Regular cardiac myocyte (primary cell): ENCODE measurements at places on chromosomes 12 and 14. TPM values are rescaled to one million over a fixed set of nuclear protein-coding genes. Genes with fewer than 3 reads are reported as not detected.

Gene ANKS1B
- total RNA-seq: 0.38 and 11.3 TPM in 2 replicates

Gene FZD10
- not detected in 2 replicates for total RNA-seq

Gene CLEC2B
- 15.1 and 24.2 TPM in 2 replicates for total RNA-seq

Gene GPR135
- total RNA-seq: 1.7 and 3.1 TPM in 2 replicates

Gene KCNC2
- total RNA-seq: not detected in 2 replicates

Gene DPF3
- total RNA-seq: 6.1 and 6.2 TPM in 2 replicates

Gene FAM186B
- total RNA-seq: 0.19 and 0.28 TPM in 2 replicates

Gene CCDC196
- total RNA-seq: not detected in 2 replicates

Gene ADCY6
- total RNA-seq: 48.9 and 76.4 TPM in 2 replicates

Gene TAS2R10
- under 0.01 and 0.19 TPM in 2 replicates for total RNA-seq

Gene OR4K14
- not detected in 2 replicates for total RNA-seq

Gene TOMM20L
- not detected in 2 replicates for total RNA-seq

Gene SERPINA9
- 0.28 and 0.96 TPM in 2 replicates for total RNA-seq

Gene PMCH
- total RNA-seq: 0.19 TPM in 1 of 2 replicates, not detected in the other

Gene GLT8D2
- 14.8 and 27.1 TPM in 2 replicates for total RNA-seq

Gene CHD8
- total RNA-seq: 35.8 and 59.4 TPM in 2 replicates

Gene SERPINA10
- total RNA-seq: under 0.01 TPM in 1 of 2 replicates, not detected in the other

Gene GPR132
- total RNA-seq: not detected in 2 replicates

Gene EML1
- 27.2 and 27.9 TPM in 2 replicates for total RNA-seq

Gene SPTB
- under 0.01 TPM in 2 replicates for total RNA-seq

Gene SIRT4
- 0.96 and 2.8 TPM in 2 replicates for total RNA-seq

Gene TAS2R7
- total RNA-seq: under 0.01 TPM in 1 of 2 replicates, not detected in the other
